AG09319 (cell line): ENCODE measurements at places on chromosomes 7 and 10.

DNA sequence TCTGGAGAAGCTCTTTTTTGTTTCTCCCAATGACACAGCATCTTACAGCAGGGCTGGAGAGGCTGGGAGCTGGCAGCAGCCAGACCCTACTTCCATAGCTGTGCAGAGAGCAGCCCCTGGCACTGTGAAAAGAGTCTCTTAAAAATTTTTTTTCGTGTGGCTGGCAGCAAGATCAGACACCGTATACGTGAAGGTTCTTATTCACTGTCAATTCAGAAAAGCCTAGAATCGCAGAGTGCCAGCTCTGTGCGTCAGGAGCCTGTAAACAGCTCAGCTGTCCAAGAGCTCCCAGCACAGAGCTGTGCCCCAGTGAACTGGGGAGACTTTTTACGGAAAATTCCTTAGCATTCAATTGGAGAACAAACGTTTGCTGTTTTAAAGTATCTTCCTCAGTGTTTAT is 6.5 kb downstream of the BAG3 start:
- DNase-seq, result no peak

DNA sequence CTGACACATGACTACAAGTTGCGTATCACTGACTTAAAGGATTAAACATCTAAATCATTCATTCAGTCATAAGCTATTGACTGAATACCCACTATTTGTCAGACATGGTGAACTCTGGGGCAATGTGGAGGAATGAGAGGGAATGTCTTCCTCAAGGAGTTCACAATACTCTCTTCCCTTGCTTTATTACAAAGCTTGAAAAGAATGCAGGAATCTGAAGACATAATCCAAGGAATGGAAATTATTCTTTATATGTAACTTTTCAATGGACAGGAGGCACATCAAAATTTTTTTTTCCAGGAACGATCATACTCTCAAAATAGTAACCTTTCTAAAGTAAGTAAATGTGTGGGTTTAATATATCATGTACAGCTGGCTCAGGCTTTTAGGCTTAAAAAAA is 111.9 kb downstream of the ATXN7L1 start:
- DNase-seq, result no peak

GRCh38 chr7:28373990-28374389 is 38.3 kb upstream of the CREB5 start:
- DNase-seq, result no peak

DNA sequence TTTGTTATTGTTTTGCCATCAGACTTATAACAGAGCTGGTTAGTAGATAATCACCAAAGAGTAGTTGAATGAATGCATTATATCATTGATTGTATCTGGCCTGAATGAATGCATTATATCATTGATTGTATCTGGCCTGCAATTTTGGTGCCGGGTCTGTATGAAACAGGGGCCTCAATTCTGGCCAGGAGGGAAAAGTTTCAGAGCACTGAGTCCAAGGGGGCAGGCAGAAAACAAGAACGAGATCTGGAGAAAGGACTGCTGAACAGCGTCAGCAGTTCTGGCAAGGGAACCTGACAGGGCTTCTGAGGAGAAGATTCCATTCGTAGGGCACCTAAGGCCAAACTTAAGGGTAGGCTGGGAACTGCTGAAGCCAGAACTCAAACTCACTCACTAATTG is 128.0 kb downstream of the SEMA3C start:
- DNase-seq, result no peak

GRCh38 chr7:82110146-82110840 is 333.3 kb downstream of the CACNA2D1 start:
- DNase-seq, result no peak

- DNase-seq, result no peak
Observed at GRCh38 chr10:12690525-12691126, 310.9 kb downstream of the CCDC3 start.

DNA sequence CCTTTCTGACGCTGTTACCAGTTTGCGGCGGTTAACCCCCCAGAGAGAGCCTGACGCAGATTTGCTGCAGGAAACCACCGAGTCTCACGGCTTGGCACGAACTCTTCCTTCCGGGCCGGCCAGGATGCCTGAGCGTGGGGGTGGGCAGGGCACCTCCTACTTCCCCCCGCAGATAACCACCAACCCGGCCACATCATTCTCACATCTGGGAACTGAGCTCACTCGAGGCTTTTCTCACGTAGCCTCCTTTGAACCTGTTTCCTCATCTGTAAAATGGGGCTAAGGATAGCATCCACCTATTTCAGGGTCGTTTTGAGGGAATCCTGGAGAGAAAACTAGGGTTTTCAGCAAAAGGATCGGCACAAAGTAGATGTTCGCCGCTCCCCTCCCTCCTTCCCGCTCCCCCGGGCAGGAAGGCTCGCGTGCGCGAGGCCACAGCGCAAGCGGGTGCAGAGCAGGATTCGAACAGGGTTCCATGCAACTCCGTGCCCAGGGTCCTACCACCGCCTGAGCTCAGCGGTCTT is 23.6 kb downstream of the DDIT4 start:
- peak; percentile 94 for DNase-seq

DNA sequence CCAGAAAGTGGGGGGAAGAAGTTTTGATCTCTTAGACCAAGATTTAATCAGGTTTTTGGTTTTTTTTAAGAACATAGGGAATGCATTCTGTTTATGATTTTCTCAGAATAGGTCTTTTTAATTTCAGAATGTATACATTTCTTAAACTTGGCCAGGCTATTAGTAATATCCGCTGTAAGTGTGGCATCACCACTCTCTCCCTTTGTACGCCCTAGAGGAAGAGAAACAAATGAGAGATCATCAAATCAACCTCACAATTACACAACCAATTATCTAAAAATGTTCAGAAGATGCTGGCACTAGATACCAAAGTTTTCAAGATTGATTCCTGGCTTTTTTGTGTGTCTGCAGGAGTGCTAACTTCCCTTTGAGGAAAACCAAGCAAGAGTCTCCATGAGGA is 70.0 kb downstream of the KLF6 start:
- no peak for DNase-seq
